Sigmoid colon (tissue), 7 donors: ENCODE measurements at places on chromosomes 16 and 17. TPM values are rescaled to one million over a fixed set of nuclear protein-coding genes. Genes with fewer than 3 reads are reported as not detected.
A peak's percentile ranks its signal among the peaks of the same experiment; 100 is the strongest.

MGAT5B gene
- 0.16 TPM for total RNA-seq

OSGIN1 gene
- 3.6 TPM for total RNA-seq

RRN3 gene
- total RNA-seq: 27.2 TPM

GRCh38 chr17:78252701-78253635 lies 21.5 kb downstream of the TMEM235 start:
- peak; percentile 60 for DNase-seq
- H3K27ac ChIP-seq: no peak overlapping the region
- H3K27me3 ChIP-seq: no peaks in the 10 kb centered on the region
- no peaks in the 10 kb centered on the region for H3K36me3 ChIP-seq

- H3K4me1 ChIP-seq: no peaks in the 10 kb centered on the region
- peak overlapping the region; percentile 39 for H3K27ac ChIP-seq
- H3K36me3 ChIP-seq: no peaks in the 10 kb centered on the region
- no peak for DNase-seq
- no peak overlapping the region for H3K4me3 ChIP-seq
Measured at GRCh38 chr16:14013145-14013570, 58.0 kb upstream of the MRTFB start.

GRCh38 chr17:9538626-9539025 lies 37.0 kb downstream of the STX8 start:
- no peaks in the 10 kb centered on the region for H3K27me3 ChIP-seq
- peaks cover 8% of the 10 kb centered on the region for H3K36me3 ChIP-seq
- H3K27ac ChIP-seq: no peak overlapping the region
- DNase-seq: no peak
- H3K4me1 ChIP-seq: no peaks in the 10 kb centered on the region
- no peak overlapping the region for H3K4me3 ChIP-seq

DNA sequence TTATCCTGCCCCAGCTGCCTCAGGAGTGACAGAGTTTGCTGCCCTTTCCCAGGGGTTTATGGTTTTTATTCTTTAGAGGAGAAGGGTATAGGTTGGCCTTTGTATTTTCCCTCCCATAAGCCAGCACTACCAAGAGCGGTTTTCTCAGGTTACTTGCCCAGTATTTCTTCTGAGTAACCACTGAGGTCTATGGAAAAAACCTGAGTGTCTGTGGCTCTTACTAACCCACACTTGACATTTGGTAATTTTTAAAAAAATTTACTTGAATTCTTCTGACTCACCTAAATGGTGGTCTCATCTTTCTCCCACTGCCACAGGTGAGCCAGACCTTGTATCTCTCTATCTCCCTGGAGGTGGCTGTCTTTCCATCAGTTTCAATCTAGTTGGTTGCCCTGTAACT lies 6.0 kb downstream of the SLC7A6 start:
- H3K36me3 ChIP-seq: no peaks in the 10 kb centered on the region
- no peaks in the 10 kb centered on the region for H3K27me3 ChIP-seq
- no peak overlapping the region for H3K4me3 ChIP-seq
- peaks cover 24% of the 10 kb centered on the region for H3K4me1 ChIP-seq
- no peak overlapping the region for H3K27ac ChIP-seq
- DNase-seq: no peak

GRCh38 chr17:70329721-70330120 lies 160.4 kb downstream of the KCNJ2 start:
- no peak overlapping the region for H3K4me3 ChIP-seq
- no peaks in the 10 kb centered on the region for H3K27me3 ChIP-seq
- no peak overlapping the region for H3K27ac ChIP-seq
- no peaks in the 10 kb centered on the region for H3K4me1 ChIP-seq
- DNase-seq: no peak

GRCh38 chr17:62700964-62701705 lies 73.7 kb downstream of the MRC2 start:
- peak; percentile 40 for DNase-seq
- no peaks in the 10 kb centered on the region for H3K36me3 ChIP-seq
- H3K4me1 ChIP-seq: peaks cover 14% of the 10 kb centered on the region
- H3K4me3 ChIP-seq: no peak overlapping the region
- no peak overlapping the region for H3K27ac ChIP-seq
- peaks cover 9% of the 10 kb centered on the region for H3K27me3 ChIP-seq

GRCh38 chr17:76645481-76645880 lies 1.9 kb upstream of the ST6GALNAC1 start:
- H3K27me3 ChIP-seq: no peaks in the 10 kb centered on the region
- DNase-seq: no peak
- no peak overlapping the region for H3K4me3 ChIP-seq
- no peak overlapping the region for H3K27ac ChIP-seq
- no peaks in the 10 kb centered on the region for H3K4me1 ChIP-seq
- H3K36me3 ChIP-seq: no peaks in the 10 kb centered on the region

DNA sequence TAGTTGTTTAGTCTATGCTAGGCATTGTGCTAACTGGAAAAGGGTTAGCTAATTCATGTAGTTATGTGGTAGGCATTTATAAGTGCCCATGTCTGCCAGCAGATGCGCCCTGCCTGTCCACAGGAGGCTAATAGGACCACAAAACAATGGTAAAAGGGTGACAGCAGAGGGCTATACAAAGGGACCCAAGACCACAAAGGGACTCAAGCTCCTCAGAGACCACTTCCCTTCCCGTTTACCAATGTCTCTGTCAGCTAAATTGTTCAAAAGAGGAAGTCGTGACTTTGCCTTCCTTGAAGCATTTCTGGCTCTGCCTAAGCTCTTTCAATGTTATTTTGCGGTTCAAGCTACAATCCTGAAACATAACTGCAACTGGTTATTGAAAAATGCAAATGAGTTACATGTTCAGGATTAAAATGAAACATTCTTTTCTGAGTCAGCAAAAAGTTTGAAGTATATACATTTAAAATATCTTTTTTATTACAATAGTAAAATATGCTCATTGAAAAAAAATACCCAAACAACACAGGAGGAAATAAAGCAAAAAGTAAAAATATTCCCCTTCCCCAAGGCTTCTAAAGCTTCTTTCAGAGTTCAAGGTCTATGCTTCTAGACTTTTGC lies 149.2 kb downstream of the MAF start:
- no peak overlapping the region for H3K27ac ChIP-seq
- DNase-seq: no peak
- H3K36me3 ChIP-seq: no peaks in the 10 kb centered on the region
- H3K4me1 ChIP-seq: no peaks in the 10 kb centered on the region
- no peak overlapping the region for H3K4me3 ChIP-seq

- no peaks in the 10 kb centered on the region for H3K27me3 ChIP-seq
- peak overlapping the region; percentile 97 for H3K27ac ChIP-seq
- H3K4me3 ChIP-seq: peak overlapping the region; percentile 63
- DNase-seq: no peak
Measured at GRCh38 chr17:82097184-82097918, 685 bp downstream of the FASN start.

- DNase-seq: no peak
- peaks cover 30% of the 10 kb centered on the region for H3K4me1 ChIP-seq
- no peak overlapping the region for H3K4me3 ChIP-seq
- peaks cover 8% of the 10 kb centered on the region for H3K27me3 ChIP-seq
Measured at GRCh38 chr17:35314415-35315216, 58.8 kb downstream of the SLFN11 start.

GRCh38 chr16:73735018-73735417 lies 561.6 kb upstream of the PSMD7 start:
- no peak overlapping the region for H3K4me3 ChIP-seq
- DNase-seq: no peak
- H3K27me3 ChIP-seq: no peaks in the 10 kb centered on the region
- no peak overlapping the region for H3K27ac ChIP-seq
- H3K4me1 ChIP-seq: no peaks in the 10 kb centered on the region
- H3K36me3 ChIP-seq: no peaks in the 10 kb centered on the region
